ENCODE measurements at places on chromosomes 7 and 10.

- no peak for DNase-seq
Observed at GRCh38 chr7:146960773-146961391, 844.3 kb downstream of the CNTNAP2 start.

DNA sequence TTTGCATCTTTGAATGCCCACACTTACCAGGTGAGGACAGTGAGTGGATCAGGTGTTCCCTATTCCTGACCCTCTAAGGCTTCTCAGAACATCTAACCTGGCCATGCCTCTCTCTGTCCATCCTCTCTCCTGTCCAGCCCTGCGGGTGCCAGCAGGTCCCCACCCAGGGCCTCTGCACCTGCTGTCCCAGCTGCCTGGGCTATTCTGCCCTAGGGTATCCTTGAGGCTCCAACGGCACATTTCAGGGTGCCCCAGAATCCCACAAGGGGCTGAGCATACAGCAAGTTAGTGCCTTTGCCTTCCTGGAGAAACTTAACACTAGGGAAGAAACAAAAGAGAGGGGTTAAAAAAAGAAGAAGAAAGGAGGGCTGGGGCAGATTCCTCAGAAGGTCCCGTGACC, 107.4 kb downstream of the UNCX start:
- no peak for DNase-seq

GRCh38 chr10:3323865-3324498, 151.4 kb upstream of the PITRM1 start:
- no peak for DNase-seq

GRCh38 chr10:125125951-125126735, 34.2 kb downstream of the CTBP2 start:
- DNase-seq = no peak

DNA sequence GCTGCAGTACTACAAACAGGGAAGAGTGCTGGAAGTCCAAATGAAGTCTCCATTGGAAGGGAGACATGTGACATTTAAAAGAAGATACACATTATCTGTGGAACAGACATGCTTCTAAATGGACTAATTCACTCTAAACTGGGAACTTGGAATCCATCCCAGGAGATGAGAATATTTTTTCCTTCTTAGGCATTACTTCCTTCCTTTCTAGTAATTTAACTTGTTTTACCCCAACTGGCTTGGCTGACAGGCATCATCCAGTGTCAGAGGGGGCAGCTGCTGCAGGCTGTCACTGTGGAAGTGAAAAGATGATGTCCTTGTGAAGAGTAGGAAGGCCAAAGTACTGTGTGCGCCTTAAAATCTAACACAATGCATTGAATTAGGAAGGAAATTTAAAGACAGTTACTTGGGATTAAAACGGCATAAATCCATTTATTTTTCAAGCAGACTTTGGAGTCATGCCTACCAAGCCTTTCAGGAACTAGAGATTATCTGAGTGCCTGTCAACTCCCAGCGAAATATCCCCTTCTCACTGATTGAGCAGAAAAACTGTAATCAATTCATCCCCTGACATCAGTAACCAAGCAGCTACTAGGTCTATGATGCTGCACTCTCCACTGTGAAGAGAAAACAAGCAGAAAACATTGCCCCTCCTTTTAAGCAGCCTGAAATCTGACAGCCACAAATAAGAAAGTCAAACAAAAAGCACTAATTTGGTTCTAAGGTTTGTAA, 161.2 kb downstream of the DGKI start:
- DNase-seq = no peak

DNA sequence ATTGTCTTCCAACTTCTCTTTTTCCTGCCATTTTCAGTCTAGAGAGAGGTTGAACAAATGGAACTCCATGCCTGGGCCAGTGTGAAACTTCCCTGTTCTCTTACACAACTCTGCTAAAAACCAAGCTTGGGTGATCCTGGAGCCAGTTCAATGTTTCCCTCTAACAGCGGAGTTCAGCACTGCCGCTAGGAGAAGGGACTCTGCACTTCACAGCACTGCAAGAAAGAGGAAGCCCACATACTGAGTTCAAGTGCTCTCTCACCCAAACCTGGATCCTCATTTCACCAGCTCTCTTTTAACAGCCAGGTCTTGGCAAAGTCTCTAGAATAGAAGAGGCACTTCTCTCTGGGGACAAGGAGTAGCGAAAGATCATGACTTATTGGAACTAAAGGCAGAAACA, 18.8 kb downstream of the FOXI2 start:
- no peak for DNase-seq

GRCh38 chr10:98373260-98374040, 41.5 kb downstream of the PYROXD2 start:
- DNase-seq = no peak

DNA sequence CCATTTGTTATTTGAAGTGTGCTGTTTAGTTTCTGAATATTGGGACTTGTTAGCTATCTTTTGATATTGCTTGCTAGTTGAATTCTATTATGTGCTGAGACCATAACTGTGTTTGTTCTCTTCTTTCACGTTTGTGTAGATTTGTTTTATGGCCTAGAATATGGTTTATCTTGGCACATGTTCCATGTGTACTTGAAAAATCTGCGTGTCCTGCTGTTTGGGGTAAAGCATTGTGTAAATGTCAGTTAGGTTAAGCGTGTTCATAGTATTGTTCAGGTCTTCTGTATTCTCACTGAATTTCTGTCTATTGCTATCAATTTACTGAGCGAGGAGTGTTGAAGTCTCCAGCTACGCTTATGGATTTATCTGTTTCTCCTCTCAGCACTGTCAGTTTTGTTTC, 19.4 kb downstream of the MMP21 start:
- no peak for DNase-seq

DNA sequence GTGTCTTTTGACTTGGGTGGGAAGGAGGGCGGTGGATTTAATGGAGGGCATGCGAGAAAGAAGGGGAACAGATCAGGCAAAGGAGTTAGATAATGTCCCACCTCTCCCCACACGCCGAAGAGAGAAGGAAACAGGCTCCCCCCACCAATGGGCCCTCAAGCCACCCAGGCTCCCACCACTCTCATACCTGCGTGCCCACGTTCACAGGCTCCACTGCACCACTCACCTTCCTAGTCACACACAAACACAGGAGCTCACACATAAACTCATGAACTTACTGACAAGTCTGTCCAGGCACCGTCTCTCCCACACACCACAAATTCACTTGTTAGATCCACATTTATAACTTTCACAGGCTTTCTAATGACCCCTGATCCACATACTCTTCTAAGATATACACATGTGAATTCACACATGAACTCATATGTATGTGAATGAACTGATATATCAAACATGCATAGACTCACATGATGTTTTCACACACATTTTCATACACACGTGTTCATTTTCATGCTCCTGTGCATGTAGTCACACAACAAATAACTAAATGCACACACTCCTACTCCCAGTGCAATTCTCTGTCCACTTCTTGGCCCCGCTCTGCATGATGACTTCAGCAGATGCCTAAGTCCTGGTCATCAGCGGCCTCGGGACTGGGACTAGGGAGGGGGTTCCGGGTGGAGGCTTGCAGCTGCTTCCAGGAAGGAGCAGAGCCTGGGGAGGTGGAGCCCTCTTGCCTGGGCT, 1.5 kb downstream of the LZTS2 start:
- no peak for DNase-seq

- no peak for DNase-seq
Observed at GRCh38 chr10:978826-979421, 9.3 kb upstream of the GTPBP4 start.

DNA sequence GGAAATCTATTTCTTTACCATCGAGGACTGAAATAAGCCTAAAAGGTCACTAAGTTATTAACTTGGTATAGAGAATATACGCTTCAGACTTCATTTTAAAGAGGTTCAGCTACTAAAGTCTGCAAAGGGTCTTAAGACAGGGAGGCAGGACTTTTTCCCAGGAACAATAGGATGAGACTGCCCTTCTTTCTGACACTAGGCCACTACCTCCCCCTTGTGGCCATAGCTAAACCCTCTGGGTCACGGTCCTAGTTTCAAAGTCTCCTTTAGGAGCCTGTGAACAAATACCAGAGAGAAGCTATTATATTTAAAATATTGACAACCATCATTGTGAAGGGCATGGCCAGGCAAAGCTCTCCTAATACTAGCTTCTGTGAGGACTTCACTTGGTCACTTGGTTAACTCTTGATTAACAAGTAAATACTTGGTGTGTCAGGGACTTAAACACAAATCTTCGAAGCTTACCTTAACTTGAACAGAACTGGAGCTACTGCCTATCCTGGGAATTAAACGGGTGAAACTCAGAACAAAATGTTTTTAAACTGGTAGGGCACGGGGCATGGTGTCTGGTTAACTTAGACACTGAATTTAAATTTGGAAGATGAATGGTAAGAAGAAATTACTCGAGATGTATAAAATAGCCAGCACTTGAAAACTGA, 75.6 kb downstream of the CCDC6 start:
- no peak for DNase-seq

- no peak for DNase-seq
Observed at GRCh38 chr10:95208702-95209391, 14.8 kb downstream of the ACSM6 start.

GRCh38 chr7:47536661-47537611, 45.0 kb downstream of the TNS3 start:
- DNase-seq = no peak

GRCh38 chr7:29288181-29289091, 93.9 kb downstream of the CHN2 start:
- DNase-seq = no peak

DNA sequence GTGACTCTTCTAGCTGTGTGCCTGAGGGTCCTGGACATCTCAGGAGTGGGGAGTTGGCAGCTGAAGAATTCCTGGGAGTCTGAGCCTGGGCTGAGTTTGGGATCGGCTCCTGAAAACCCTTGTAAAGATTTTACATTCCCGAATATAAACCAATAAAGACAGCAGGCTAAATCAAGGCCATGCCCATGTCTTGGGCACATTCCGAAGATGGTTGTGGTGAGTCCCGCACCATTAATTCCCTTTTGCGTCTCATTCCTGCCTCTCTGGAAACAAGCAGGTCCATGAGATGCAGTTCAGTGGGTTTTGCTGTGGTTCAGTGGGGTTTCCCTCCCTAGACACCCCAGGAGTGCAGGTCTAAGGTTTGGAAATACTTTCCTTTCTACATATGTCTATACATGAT, 90.9 kb downstream of the COL26A1 start:
- DNase-seq = no peak

- no peak for DNase-seq
Observed at GRCh38 chr10:34206078-34206934, 608.8 kb downstream of the PARD3 start.

GRCh38 chr7:97580205-97580604, 151.7 kb upstream of the TAC1 start:
- DNase-seq = no peak

DNA sequence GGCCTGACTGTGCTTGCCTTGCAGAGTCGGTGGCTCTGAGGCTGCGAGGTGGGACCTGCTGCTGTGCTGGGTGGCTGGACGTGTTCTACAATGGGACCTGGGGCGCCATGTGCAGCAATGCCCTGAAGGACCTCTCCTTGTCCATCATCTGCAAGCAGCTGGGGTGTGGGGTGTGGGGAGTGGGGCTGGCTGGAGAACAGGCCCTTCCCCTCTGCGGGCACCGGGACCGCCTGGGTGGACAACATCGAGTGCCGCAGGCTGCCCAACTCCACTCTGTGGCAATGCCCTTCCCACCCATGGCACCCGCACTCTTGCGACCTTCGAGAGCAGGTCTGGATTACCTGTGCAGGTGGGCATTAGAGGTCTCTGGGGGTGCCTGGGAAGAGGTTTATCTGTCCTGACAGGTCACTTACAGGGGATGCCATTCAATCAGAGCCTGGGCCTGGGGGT, 10.9 kb downstream of the SCART1 start:
- no peak for DNase-seq

GRCh38 chr10:126803394-126803793, 101.8 kb upstream of the DOCK1 start:
- no peak for DNase-seq

- no peak for DNase-seq
Observed at GRCh38 chr7:2520131-2520760, 672 bp downstream of the LFNG start.

GRCh38 chr7:159169391-159169790, 24.7 kb upstream of the VIPR2 start:
- no peak for DNase-seq

DNA sequence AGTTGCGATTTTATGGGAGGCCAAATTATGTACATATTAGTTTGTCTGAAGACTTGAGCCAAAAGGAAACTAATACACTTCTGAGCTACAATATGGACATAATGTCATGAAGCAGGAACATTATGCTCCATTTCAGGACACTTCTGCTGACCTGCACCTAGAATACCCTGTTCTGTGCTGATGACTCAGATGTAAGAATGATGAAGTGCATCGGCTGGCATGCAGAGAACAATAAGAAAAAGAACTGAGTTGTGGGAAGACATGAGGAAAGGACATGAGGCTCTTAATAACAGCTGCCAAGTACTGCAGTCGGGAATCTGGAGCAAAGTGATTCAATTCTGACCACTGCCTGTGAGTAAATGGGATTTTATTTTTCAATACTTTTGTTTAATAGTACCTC, 192.9 kb upstream of the VSTM2A start:
- no peak for DNase-seq

- no peak for DNase-seq
Observed at GRCh38 chr7:28729281-28729680, 228.8 kb downstream of the TRIL start.

DNA sequence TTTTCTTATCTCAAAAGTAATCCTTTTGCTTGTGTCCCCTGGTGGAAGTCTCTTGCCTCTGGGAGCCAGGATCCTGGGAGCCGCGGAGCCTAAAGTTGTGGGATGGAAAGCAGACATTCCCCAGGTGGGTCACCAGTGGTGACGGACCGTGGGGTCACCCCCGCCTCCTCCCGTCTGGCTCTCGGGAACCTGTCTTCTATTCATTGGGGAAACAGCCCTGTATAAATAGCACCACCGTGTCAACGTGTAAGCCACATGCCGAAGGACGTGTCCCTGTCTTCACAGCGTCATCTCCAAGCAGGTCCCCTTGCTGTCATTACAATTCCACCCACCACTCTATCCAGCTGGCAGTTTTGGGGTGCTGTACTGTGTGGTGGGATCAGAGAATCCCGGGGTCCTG, 87.5 kb downstream of the ELFN1 start:
- no peak for DNase-seq

DNA sequence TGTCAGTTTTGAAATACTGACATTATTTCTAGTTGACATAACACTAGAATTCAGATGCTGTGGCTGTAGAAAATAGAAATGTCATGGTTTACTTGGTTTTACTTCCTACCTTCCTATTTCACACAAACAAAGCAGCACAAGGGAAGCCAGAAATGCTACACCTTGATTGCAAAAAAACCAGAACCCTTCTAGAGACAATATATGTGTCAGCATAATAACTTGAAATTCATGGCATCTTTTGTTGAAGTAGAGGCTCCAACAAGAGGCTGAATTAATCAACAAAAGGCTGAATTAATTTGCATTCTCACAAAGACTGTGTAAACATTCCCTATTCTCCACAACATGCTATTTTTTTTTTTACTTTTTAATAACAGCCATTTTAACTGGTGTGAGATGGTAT, 25.2 kb downstream of the ZNF117 start:
- DNase-seq = no peak

- no peak for DNase-seq
Observed at GRCh38 chr7:133794479-133794878, 332.7 kb upstream of the LRGUK start.

- DNase-seq = no peak
Observed at GRCh38 chr10:70426823-70427222, 14.7 kb downstream of the NODAL start.

All from NCI-H1436 treated with DMSO at 0.1 percent for 48 hours (cell line).